Left kidney (tissue), 8 donors: ENCODE measurements at places on chromosomes 3 and 15. TPM values are rescaled to one million over a fixed set of nuclear protein-coding genes. Genes with fewer than 3 reads are reported as not detected.

CHST13 gene
- 3.5 TPM for polyA plus RNA-seq

FOXL2NB gene
- 0.07 TPM for polyA plus RNA-seq

DNA sequence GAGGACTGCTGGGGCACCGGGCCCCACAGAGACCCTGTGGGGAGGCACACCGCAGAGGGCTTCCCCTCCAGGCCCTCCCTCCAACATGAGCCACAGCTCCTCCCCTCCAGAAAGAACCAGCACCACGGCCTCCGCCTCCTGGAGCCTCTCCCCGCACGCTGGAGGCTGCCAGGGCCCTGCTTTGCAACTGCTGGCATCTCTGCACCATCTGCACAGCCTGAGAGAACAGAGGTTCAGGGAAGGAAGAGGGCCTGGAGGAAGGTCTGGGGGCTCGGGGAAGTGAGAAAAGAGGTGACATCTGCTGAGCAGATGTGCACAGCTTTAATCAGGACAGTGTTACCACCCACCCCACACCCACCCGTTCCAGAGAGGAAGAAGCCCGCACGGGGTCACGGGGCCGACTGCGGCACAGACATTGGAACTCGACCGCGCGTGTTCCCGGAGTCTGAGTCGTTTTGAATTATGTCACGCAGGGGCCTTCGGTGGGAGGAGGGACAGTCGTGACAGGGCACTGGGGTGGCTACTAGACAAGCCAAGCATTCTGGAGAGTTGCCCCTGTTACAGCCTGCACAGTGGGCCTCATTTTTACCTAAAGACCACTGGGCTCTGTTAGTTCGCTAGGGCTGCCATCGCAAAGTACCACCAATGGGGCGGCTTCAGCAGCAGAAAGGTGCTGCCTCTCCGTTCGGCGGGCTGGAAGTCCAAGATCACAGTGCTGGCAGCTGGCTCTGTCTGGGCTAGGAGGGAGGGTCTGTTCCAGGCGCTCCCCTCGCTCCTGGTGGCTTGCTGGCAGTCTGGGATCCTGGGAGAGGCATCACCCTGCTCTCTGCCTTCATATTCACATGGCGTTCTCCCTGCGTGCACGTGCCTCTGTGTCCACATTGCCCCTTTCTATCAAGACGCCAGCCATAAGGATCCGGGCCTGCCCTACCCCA lies 194.8 kb downstream of the XXYLT1 start:
- DNase-seq, result no peak

DNA sequence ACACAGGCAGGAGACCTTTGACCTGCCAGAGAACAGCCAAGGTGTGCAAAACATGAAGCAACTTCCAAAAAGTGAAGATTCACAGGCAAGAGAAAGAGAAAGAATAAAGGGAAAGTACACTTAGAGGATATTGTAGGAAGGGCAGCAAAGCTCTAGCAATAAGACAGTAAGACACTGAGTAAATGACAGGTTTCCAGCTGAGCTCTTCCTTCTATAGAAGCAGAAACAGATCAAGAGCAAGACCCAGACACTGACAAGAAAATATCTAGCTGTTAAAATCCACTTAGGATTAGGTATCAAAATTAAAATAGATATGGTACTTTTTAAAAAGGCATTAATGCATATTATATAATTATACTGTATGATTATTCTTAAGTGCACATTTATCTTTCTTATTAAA lies 333.4 kb downstream of the RAP2B start:
- DNase-seq, result no peak
